ENCODE measurements at places on chromosomes 1 and 21.

GRCh38 chr1:222905151-222905550, 90.3 kb downstream of the DISP1 start:
- no peak for DNase-seq

- DNase-seq = no peak
Measured at GRCh38 chr1:8340448-8340847, 22.5 kb downstream of the SLC45A1 start.

DNA sequence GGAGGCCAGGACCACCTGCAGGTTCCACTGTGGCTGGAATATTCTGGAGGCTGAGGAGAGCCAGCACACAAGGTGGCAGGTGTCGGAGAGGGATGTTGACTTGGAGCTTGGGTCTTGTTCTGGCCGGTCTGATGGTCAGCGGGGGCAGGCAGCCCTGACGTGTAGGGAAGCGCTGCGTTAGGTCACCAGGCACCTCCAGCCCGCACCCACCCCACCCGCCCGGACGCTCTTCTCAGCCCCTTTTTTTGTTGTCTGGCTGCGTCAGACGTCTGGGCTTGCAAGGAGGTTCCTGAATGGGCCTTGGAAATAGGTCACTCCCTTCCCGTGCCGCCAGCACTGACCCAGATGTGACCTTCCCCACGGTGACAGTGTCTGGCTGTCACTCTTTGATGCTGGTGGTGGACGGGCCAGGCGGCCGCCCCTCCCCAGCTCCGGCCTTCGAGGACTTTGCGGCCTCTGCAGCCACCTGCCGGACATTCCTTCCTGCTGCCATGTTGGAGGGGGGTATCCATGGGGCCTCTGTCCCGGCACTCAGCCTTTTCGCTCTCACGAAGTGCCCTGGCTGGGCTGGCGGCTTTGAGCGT, 30.1 kb downstream of the SPSB1 start:
- DNase-seq = no peak

- no peak for DNase-seq
Measured at GRCh38 chr1:17525996-17526686, 13.4 kb upstream of the ARHGEF10L start.

- no peak for DNase-seq
Measured at GRCh38 chr1:226107471-226108460, 45.2 kb downstream of the H3-3A start.

DNA sequence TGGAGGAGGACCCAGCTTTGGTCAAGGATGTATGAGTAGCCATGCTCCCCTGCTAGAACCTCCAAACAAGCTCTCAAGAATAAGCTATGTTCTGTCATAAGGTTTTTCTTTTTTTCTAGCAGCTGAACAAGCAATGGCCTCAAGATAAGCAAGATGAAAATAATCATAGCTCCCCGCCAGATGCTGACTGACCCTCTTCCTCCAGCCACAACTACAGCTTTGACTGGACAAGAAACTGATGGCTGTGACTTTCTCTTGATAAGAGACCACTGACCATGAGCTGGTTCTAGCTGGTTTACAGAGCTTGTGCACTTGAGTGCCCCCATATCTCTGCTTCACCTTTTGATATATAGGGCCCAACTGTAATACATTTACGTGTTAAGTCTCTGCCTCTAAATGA, 38.2 kb upstream of the PARP1 start:
- no peak for DNase-seq

DNA sequence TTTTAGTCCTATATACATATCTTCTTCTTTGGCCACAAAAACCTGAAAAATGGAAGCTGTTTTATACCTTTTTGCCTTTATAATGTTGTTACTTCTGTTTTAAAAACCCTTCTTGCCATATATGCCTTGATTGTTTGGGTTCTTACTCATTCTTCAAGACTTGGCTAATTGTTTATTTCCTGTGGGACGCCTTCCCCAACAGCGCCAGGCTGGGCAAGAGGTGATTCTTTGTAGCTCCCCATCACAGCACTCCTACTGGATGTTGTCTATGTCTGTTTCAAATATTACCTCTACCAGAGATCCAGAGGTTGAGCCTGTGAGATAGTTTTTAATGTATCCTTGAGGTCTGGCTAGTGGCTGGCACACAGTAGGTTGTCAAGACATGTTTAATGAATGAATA, 73.2 kb upstream of the CYP2J2 start:
- DNase-seq = no peak

DNA sequence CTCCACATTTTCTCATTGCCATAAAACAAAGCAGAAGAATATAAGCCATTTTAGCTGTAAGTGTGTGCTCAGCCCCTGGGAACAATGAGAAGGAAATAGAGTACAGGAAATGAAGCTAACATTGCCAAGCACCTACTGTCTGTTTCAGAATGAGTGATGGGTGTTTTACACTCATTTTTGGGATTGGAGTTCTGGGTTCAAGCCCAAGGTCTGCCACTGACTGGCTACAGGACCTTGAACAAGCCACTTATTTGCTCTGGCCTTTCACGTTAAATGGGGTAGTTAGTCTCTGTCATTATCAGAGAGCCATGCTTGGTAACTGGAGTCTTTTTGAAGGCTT, 80.7 kb upstream of the KAZN start:
- DNase-seq = no peak

- DNase-seq = no peak
Measured at GRCh38 chr1:156816561-156817328, at the start of gene SH2D2A. Gene SH2D2A, minus strand, starts transcription at chr1:156816848. Its CDS starts 140 bp downstream, at chr1:156816708.

- DNase-seq = no peak
Measured at GRCh38 chr1:236021424-236022135, 43.3 kb downstream of the NID1 start.

DNA sequence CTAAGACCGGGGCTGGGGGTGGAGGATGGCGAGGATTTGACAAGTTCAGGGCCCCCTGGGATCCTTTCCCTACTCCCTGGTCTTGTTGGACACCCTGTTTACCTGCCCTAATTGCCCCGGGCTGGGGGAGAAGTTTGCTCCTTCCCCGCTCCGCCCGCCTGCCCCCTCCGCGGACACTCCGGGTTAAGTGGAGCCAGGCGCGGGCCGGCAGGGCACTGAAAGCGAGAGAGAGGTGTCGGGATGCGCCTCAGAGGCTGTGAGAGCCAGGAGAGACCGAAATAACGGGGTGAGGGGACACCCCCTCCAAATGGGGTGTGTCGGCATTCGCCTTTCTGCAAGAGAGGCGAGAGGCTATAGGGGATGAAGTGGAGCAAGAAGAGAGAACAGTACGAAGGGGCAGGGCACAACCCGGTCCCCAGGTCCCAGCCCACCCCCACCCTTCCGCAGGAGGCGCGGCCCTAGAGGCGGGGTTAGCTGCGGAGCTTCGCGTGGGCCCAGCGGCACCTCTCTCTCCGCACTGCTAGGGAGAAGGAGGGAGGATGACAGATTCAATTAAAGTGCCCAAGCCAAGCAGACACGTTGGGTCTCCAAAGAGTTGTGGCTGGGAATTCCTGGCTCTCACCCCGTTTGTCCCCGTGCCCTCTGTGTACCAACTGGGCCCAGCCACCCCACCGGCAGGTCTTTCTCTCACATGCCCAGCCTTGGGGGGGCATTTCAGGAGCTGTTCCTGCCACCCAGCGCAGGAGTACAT, 3.8 kb downstream of the EFNA3 start:
- no peak for DNase-seq

DNA sequence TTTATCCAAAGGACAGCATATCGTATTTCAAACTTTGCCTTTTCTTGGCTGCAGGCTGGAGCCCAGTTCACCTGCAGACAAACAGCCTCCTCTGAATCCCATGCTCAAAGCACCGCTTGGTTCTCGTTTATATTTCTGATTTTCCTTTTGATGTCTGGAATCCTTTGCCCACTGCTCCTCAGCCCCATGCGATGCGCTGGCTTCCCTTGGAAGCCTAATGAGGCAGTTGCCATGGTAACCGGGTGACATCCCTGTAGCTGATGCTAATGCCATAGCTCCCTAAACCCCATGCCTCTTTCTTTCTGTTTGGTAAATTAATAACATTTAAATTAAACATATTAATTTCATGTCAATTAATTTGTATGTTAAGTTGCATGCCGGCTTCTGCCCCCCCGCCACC, 327.1 kb downstream of the PRDM2 start:
- no peak for DNase-seq

DNA sequence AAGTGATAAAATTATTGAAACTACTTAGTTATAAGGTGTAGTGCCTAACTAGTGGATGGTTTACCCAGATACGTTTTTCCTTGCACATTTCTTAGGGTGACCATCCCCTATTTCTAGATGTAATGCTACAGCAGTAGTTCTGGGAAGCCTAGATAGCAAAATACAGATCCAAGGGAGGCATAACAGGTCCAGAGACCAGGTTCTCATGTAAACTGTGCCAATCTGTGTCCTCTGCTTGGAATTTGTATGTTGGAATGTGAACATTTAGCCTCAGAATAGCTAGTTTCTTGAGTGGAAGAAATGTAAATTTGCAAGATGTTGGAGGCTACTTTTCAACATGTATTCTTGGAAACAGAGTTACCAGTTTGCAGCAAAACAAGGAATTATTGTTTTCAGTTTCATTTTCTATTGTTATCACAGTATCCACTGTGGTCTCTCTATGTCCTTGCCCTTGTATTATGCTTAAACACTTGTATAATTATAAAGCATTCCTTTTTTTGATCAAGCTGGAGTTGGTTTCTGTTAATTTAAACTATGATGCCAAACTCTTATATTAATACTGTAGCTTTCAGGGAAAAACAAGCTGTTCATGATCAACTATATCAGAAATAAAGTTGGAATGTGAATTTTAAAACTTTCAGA, 102.0 kb upstream of the BRINP3 start:
- no peak for DNase-seq
